ENCODE measurements at places on chromosomes 1 and 21.
A peak's percentile ranks its signal among the peaks of the same experiment; 100 is the strongest.

DNA sequence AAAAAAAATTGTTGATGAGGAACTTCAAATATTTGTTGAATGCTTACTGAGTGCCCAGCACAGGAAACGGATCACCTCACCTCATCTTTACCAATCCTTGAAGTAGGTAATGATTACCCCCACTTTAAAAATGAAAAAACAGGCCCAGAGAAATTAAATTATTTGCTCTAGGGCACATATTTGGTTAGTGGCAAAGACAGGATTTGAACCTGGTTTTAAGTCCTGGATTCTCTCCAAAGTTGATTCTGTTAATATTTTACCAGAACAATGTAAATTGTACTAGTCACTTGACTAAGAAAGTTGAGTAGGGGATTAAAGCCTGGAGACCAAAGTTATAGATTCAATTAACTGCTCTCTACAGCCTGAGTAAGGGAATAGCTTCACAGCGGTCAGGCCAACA, 97.9 kb downstream of the GIPC2 start:
- DNase-seq = no peak

- DNase-seq = peak; percentile 23
These were observed 54.5 kb upstream of the LHX8 start for GRCh38 chr1:75079538-75080290.

- no peak for DNase-seq
These were observed 25.5 kb downstream of the SPAG17 start for GRCh38 chr1:118159569-118159968.

DNA sequence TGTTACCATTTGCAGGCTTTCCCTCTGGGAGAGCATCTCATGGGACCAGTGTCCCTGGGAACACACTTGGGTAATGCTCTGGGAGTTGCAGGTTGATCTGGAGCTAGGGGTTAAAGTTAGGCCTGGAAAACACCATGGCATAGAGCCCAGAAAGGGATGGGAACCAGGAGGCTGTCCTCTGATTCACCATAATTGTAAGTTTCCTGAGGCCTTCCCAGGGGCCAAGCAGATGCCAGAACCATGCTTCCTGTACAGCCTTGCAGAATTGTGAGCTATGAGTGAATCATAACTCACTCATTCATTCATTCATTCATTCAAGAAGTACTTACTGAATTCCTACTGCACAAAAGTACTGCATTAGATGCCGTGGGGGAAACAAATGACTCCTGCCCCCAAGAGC, 50.0 kb downstream of the LACTBL1 start:
- no peak for DNase-seq

DNA sequence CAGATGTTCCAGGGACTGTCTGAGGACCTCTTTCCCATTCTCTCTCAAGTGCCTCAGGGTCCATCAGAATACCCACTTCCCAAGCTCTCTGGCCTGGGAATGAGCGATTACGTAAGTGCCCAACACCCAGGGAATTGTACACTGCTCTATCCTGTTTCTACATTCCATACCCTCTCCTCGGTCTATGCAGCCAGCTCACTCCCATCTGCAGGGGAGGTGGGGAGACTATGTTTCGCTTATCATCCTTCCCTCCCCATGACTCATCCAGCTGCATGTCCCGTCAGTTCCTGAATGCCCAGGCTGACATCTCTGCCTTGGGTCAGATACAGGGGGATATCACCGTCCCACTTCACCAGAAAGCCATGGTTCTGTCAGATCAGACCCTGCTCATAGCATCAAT, 34.5 kb upstream of the CD1D start:
- no peak for DNase-seq

- DNase-seq = no peak
These were observed 33.9 kb upstream of the PUM1 start for GRCh38 chr1:31099293-31100032.

DNA sequence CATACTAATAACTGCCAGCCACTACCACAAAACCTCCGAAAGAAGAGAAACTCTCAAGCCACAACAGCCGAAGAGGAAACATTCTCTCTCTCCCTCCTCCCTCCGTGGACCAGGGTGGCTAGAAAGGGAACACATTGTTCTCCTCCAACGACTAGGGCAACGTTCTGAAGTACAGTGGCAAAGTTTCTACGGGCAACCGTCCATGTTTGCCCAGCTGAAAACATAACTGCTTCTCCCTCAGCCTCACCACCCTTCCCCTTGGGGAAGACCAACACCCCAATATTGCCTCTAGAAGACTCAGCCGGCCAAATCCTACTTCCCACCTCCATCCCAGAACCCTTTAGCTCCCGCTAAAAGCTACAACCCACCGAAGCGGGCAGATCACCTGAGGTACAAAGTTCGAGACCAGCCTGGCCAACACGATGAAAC, 2.0 kb downstream of the GLUL start:
- DNase-seq = no peak

GRCh38 chr1:191517826-191518225, 640.4 kb upstream of the RGS18 start:
- DNase-seq = no peak

GRCh38 chr21:18840239-18840638, 436.7 kb upstream of the TMPRSS15 start:
- no peak for DNase-seq

- no peak for DNase-seq
These were observed 40.6 kb downstream of the KIF26B start for GRCh38 chr1:245195398-245195797.

DNA sequence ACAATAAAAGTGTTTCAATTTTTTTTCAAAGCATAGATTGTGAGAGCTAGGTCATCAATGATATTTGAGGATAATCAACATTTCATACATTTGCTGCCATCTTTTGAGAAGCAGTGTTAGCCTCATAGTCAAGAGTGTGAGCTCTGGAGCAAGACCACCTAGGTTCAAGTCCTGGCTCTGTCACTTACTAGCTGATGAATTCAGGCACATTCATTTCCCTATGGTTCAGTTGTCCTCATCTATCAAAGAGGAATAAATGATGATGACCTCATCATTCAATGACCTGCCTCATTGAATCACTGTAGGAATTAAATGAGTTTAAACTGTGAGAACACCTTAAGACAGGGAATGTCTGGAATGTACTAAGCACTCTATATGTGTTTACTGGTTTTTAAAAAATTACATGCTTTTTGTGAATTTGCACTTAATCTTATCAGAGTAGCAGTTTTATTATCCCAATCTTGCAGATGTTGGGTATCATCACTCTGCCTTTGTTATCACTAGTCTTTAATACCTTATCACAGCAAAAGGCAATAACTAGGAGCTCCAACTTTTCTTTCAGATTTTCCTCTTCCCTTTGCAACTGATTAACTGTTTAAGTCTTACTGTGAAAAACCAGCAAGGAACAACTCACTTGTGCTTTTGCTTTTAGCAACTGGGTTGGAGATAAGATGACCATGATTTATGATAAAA, 47.4 kb downstream of the SLC30A10 start:
- DNase-seq = no peak

DNA sequence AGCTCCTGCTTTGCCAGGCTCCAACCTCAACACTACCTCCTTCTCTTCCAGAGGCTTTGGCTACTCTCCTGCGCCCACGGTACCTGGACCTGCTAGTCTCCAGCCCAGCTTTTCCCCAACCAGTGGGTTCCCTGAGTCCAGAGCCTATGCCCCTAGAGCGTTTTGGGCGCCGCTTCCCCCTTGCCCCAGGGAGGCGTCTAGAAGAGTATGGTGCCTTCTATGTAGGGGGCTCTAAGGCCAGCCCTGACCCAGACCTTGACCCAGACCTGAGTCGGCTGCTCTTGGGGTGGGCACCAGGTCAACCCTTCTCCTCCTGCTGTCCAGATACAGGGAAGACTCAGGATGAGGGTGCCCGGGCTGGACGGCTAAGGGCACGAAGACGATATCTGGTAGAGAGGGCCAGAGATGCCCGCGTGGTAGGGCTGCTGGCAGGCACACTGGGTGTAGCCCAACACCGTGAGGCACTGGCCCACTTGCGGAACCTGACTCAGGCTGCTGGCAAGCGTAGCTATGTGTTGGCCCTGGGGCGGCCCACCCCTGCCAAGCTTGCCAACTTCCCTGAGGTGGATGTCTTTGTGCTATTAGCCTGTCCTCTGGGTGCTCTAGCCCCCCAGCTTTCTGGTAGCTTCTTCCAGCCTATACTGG, 1.6 kb downstream of the DPH2 start:
- DNase-seq = no peak

- peak; percentile 61 for DNase-seq
These were observed 34.9 kb upstream of the SCYL3 start for GRCh38 chr1:169928438-169929209.

GRCh38 chr1:180930687-180931086, 18.0 kb downstream of the KIAA1614 start:
- no peak for DNase-seq

- DNase-seq = no peak
These were observed 40.2 kb upstream of the CAMTA1 start for GRCh38 chr1:6745073-6745472.

DNA sequence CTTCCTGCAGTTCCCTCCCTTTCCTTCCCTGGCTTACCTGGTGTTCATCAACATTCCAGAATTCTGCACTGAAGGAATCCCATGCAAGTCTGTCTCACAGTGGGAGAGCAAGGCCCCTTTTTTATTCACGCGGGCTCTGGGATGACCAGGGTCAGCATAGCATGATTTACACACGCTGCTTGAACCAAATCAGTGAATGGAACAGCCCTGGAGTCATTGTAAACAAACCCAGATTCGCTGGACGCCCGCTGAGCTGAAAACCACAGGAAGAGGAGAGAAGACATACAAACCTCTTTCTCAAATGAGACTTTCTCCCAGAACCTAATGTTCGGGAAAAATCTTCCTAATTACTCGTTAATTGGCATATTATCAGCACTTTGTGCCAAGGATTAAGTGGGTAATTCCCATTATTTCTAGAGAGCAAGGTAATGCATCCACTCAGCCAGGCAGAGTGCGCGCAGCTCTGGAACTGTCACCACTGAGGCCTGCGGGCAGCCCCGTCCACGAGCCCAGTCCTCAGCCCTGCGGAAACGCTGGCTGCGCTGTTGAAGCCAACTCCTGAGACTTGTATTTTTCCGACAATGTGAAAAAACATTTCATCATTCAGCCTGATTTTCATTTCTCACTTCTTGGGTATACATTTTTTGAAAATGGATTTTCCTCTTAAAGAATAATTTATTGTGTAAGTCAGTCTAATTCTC, 140.0 kb downstream of the ETS2 start:
- DNase-seq = no peak

GRCh38 chr1:25519624-25520023, 23.8 kb upstream of the LDLRAP1 start:
- no peak for DNase-seq

DNA sequence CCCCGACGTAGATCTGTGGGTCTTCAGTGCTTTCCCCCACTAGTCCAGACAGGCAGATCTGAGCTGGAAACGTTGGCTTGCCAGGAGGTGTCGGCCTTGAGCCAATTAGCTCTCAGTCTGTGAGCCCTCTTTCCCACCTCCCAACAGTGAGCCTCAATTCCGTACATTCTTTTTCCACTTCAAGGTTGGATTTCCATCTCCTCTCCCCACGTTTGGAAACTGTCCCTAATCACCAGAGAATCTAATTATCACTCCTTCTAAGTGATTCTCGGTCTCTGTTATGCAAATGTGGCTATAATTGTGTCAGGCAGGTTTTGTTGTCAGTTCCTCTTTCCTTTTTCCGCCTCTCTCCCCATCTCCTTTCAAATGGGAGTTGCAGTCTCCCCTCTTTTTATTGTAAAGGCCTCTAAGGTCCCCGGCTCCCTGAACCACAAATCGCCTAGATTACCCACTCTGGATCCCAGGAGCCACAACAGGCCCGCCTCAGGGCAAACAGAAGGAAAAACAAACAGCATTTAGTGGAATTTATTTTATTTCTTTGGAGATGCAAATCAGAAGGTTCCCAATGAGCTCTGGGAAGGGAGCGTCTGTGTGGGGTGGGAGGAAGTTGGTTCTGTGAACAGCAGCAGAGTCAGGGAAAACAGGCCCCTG, 29.4 kb upstream of the LRRN2 start:
- DNase-seq = no peak

GRCh38 chr1:52460694-52461093, 56.3 kb downstream of the PRPF38A start:
- DNase-seq = no peak

GRCh38 chr21:35050348-35051286, 1.5 kb upstream of the RUNX1 start:
- DNase-seq = no peak

DNA sequence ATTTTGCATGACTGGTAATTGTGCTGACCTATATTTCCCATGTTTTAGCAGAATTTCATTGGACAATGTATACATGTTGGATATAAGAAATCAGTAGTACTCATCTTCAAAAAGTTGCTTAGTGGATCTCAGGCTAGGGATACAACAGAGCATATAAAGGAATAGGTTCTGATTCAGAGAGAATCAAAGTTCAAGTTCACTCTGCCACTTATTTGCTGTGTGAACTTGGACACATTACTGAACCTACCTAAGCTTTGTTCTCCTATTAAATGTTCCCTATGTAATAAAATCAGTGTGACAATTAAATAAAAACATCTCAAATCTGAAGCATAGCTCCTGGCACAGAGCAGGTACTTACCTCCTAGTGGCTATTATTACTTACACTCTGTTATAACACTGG, 9.3 kb downstream of the CD58 start:
- DNase-seq = no peak

DNA sequence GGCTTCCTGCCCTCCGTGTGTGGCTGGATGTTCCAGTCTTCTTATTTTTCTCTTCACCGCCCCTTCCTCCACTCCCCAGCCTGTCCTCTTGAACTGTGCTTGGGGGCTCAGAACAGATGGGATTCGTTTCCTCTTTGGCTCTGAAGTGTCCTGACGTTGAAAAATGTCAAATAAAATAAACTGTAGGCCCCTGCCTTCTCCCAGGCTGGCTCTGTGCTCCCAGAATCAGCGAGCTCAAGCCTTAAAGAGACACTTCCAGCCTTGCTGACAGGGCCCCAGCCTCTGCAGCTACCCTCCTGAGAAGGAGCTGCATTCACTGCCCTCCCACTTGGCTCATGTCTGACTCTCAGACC, 104.2 kb upstream of the IPO9 start:
- DNase-seq = no peak

GRCh38 chr1:38088366-38088765, 41.8 kb upstream of the POU3F1 start:
- no peak for DNase-seq

GRCh38 chr1:155210314-155211104, 2.0 kb downstream of the MTX1 start:
- DNase-seq = no peak

DNA sequence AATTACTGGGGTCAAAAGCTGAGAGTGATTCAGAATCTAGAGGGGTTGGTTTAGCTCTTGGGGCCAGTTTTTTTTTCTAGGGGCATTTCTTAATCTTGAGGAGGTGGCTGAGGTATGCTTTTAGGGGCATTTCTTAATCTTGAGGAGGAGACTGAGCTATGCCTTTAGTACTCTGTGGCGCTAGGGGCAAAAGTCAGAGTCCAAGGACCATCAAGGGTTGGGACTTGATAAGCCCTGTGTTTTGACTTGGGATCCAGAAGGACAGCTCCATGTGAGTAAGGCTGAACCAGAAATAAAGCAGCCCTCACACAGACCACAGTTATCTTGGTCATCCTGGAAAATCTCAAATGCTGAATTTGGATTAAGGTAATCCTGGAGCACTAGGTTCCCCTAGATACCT, 3.9 kb upstream of the CNIH3 start:
- DNase-seq = no peak
